ENCODE measurements at places on chromosomes 2 and 18.

- no peak for DNase-seq
Measured at GRCh38 chr2:26801328-26801727, 15.5 kb downstream of the CENPA start.

GRCh38 chr18:79856119-79857007 is 58.6 kb downstream of the KCNG2 start:
- DNase-seq: no peak

GRCh38 chr18:53843763-53844162 is 380.7 kb downstream of the MBD2 start:
- DNase-seq: no peak

DNA sequence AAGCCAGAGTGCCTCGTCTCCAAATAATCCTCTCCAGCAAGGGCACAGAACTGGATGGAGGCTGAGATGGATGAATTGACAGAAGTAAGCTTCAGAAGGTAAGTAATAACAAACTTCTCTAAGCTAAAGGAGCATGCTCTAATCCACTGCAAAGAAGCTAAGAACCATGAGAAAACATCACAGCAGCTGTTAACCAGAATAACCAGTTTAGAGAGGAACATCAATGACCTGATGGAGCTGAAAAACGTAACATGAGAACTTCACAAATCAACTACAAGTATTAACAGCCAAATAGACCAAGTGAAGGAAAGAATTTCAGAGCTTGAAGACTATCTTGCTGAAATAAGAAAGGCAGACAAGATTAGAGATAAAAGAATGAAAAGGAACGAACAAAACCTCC is 32.3 kb downstream of the WDPCP start:
- DNase-seq: no peak

DNA sequence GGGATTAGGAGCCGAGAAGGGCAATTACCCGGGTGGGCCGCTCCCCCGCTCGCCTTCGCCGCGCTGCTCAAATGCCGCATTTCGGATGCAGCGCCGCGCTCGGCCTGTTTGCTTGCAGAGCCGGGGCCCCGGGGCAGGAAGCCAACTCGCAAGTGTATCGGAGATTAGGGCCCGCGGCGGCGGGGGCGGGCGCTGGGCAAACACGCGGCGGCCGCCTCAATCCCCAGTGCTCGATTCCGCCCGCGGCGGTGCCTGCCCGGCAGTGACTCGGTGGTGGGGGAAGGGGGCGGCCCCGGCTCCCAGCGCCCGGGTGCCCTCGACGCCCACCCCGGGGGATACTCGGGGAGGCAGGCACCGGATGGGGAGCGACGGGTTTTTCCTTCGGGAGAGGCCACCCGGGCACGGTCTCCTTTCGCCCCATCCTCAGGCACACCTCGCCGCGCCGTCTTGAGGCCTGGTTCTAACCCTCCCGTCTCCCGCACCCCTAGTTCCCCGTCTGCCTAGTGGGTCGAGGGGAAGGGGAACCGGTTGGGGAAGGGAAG is 26.6 kb upstream of the NOTO start:
- DNase-seq: peak; percentile 75

GRCh38 chr18:10490401-10491165 is 35.2 kb upstream of the NAPG start:
- DNase-seq: peak; percentile 56

- peak; percentile 72 for DNase-seq
Measured at GRCh38 chr2:1550658-1551316, 137.5 kb downstream of the TPO start.

DNA sequence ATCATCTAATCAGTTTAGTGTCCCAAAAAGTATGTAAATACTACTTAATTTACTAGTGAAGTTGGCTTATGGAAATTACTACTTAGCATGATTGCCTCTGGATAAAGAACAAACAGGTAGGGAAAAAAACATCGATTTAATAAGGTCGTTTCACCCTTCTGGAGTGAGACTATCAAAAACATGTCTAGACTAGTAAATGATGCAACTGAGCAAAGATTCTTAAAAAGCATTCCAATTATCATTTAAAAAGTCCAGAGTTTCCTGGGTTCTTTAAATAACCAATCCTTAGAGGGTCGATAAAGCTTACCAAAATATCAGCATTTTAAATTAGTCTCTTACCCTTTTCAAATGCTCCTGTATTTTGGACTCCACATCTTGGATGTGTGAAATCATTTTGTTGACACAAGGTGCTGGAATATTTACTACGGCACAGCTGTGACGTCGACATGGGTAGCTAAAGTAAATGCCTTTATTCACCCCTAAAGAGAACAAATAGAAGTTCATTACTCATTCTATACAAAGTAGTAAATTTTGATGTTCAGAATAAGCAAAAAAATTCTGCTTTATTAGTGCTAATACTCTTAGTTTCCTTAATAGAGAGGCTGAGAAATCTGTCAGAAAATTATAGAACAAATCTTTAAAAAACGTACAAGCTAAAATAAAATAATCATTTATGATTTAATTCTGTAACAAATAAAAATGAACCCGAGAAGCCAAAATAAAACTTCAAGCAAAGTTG is 70.6 kb downstream of the CCDC178 start:
- no peak for DNase-seq

GRCh38 chr2:211367293-211367692 is 810.9 kb downstream of the CPS1 start:
- no peak for DNase-seq

GRCh38 chr2:225462945-225463344 is 63.4 kb downstream of the NYAP2 start:
- no peak for DNase-seq

- no peak for DNase-seq
Measured at GRCh38 chr2:148970385-148970784, 68.1 kb upstream of the LYPD6B start.

DNA sequence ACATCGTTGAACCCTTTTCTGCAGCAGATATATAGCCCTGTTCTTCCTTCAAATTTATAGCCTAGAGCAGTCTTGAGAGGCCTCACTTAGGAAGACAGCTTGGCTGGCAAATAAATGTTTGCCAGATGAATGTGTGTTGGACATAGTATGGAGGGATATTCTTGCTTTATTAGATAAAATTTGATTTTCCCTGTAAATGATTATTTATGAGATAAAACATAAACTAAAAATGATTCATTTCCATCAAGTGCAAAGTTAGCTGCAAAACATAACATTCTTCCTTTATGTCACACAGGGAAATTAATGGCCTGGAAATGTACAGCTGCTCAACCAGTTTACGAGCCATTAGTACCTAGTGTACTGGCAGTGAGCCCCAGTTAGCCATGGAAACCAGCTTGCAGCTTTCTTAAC is 82.5 kb downstream of the LIMS1 start:
- no peak for DNase-seq

GRCh38 chr2:216402751-216403150 is 9.5 kb upstream of the SMARCAL1 start:
- DNase-seq: no peak

DNA sequence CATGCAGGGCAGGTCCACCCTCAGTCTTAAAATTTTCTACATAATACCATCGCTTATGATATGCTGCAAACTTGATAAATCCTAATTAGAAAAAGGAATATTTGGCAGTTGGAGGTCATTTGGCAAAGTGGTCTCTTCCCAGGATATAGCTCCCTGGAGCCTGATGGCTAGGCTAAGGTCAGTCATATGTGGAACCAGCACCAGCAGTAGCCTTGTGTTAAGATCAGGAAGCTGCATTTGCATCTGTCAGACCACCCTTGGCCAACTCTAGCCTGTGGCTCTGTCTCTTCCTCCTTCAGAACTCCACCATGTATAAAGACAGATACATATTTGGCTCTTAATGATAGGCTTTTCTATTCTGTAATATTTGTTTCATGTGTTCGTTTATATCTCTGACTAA is 5.4 kb upstream of the HK2 start:
- DNase-seq: no peak

GRCh38 chr2:29114586-29114945 is 649 bp upstream of the CLIP4 start:
- DNase-seq: no peak

- DNase-seq: no peak
Measured at GRCh38 chr2:188975497-188976102, 1.4 kb downstream of the COL3A1 start.

DNA sequence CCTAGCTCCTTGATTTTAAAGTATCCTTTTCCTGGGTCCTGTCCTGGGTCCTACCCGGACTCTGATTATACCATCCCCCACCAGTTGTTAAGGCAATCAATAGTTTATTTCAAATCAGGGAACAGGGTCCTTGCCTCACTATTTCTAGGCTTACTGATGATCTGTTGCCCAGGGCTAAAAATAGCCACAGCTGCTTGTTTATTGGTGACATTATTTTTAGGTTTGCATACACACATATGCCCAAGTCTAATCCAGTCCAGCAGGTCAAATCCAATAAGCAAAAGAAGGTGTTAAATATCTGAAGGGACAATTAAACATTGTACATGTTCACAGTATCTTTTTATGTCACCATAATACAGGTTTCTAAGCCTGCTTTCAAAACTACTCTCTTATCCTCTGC is 66.0 kb downstream of the RAB10 start:
- no peak for DNase-seq

- no peak for DNase-seq
Measured at GRCh38 chr2:189676471-189676870, 2.0 kb downstream of the ANKAR start.

- DNase-seq: no peak
Measured at GRCh38 chr2:203532957-203533658, 2.0 kb downstream of the RAPH1 start.

DNA sequence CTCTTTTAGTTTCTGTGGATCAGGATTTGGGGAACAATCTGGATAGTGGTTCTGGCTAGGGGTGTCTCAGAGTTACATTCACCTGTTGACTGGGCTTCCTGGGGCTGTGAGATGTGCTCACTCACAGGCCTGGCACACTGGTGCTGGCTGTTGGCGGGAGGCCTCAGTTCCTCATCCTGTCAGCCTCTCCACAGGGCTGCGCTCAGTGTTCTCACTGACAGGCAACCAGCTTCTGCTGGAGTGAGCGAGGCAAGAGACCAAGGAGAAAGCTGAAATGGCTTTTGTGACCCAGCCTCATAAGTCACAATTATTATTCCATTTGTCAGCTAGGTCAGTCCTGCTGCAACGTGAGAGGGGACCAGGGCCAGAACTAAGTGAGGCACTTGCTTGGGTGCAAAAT is 180.6 kb upstream of the GLI2 start:
- DNase-seq: no peak

DNA sequence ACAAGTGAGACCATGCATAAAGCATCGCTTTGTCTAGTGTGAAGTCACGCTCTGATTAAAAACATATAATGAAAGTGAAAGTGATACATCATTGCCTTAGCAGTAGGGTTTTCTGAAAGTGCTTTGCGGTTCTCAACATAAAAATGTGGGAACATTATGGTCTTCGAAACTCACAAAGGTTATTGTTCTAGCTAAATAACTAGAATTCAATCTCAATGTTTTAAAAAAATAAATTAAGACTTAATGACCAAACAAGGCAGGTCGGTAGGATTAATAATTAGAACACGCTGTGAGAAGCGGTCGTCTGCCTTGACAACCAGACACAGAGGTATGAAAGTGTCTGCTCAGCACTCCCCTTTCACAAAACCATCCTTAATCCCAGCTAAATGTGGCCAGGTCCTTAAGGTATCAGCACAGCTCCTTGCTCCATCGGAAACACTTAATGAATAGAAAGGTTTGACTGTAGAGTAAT is 42.2 kb downstream of the KLHL14 start:
- DNase-seq: no peak

DNA sequence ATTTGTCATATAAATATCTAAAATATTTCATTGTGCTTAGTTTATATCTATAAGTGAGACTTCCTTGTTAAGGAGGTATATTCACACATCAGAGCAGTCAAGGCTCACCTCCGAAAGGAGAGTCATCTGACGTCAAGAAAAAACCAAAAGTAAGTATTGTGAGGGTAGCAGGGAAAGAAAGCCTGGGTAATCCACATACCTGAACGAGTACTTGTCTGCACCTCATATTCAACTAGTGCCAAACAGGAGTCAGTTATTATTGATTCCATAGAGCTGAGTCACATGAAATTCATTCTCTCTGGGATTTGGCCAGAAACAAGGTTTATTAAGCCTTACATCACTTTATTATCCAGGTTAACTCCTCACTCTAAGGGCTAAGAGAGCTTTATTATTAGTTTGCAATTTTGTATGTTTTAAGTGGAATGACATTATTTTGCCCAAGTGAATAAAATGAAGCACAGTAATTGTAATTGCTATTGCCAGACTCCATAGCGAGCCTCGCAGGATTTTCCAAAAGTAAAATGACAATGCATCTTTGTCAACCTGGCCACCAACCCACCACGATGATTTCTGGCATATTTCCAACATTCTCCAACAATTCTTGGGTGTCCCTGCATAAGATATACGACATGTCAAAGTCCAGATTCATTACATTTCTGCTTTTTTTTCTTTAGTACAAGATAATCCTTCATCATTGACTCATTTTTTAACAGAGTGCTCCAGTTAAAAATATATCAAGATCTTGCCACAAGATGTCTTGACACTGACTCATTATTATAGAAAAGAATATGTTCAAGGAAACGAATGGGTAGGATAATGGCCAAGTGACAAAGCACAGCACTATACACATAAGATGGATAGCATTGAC is 1210.4 kb upstream of the ACVR2A start:
- no peak for DNase-seq

- DNase-seq: no peak
Measured at GRCh38 chr2:179107737-179108136, 57.8 kb upstream of the CCDC141 start.

GRCh38 chr2:61335187-61335586 is 135.7 kb downstream of the USP34 start:
- DNase-seq: no peak

DNA sequence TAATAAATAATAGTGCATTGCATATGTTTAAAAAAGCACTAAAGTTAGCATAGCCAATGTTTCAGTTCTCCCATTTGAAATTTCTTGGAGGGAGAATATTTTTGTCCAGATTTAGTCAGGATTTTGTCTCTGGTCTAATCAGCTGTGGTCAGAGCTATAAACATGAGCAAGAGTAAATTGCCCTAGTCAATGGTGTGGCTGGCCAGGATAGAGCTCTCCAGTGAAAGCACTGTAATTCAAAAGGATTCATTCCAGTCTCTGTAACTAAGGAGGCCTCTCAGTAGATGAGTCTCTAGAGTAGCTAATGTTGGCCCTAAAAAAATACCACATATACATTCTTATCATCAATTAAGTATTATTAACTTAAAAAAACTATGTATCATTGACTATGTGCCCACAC is 241.6 kb downstream of the CDCA7 start:
- DNase-seq: no peak

- DNase-seq: no peak
Measured at GRCh38 chr2:29463181-29463900, 348.1 kb downstream of the CLIP4 start.

DNA sequence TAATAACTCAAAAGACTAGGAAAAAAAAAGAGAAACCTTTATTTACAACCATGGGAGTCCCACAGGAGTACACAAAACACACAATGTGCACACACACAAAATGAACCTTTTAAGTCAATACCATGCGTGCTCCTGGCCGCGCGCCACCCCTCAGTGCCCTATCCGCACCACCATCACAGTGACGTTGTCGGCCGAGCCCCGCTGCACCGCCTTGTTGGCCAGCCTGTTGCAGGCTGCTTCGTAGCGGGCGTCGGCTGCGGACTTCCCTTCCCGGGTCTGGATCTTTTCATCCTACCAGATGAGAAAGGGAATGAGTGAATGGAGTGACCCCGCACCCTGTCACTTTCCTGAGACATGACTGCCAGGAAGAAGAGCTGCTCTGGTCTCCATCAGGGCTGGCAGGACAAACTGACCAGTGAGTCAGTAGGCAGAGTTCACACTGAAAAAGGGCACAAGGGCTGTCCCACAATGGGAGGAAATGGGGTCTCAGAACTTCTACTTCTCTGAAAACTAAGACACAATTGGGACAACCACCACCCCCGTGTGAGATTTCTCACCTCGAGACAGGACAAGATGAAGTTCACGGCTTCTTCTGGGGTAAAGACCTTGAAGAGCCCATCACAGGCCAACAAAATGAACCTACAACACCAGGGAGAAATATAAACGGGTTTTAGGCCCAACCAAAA is 11.8 kb downstream of the ERFE start:
- no peak for DNase-seq
